Naive thymus-derived CD4-positive, alpha-beta T cell (primary cell): ENCODE measurements at places on chromosomes 5 and 9. TPM values are rescaled to one million over a fixed set of nuclear protein-coding genes. Genes with fewer than 3 reads are reported as not detected.

DNA sequence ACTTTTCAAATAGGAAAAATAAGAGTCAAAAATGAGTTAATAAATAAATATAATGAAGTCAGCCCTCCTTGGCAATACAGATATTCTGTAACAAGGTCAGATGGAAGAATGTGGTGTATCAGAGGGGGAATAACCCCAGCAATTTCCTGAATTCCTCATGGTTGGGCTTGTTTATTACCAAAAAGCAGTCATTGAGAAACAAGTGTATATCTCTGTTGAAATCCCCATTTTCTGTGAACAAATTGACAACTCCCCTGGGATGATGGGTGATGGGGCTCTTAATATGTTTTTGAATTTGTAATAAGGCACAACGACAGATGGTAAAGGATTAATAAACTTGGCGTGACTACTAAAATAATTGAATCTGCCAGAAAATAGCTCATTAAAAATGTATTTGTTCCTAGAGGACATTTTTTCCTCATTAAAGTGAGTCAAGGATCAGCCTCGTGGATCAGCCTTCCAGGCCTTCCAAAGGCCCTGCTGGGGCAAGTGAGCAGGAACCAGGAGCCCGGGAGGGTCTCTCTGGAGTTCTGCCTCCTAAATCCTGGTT, 34.2 kb downstream of the THBS4 start:
- H3K36me3 ChIP-seq, result no peaks in the 10 kb centered on the region
- no peaks in the 10 kb centered on the region for H3K4me1 ChIP-seq
- no peak overlapping the region for H3K4me3 ChIP-seq
- no peaks in the 10 kb centered on the region for H3K27me3 ChIP-seq
- no peak for DNase-seq

The RGS14 gene
- total RNA-seq, result 196 TPM

DNA sequence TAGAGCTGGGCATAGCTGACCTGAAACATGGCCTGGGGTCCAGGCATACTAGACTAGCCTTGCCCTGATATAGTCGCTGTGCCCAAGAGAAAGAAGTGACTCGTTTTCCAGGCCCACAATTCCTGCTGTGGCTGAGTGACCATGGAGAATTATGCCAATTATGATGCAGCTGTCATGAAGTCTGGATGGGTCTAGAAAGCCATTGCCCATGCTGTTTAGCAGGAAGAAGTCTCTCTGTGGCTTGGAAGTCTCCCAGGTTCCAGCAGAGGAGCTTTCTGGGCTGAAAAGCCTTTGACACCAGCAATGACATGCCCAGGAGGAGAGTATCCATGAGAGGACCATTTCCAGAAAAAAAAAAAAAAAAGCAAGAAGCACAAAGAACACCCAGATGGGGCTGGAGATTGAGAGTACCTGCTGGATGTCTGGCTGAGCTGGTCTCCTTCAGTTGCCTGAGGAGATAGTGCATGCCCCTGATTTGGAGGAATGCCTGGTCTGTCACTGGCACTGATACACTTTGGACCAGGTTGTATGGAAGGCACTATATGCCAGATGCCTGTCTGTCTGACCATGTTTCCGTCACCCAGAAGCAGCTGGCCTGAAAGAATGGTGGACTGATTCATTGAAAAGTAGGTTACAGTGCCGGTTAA, 128.0 kb upstream of the EPB41L4A start:
- H3K27me3 ChIP-seq, result no peaks in the 10 kb centered on the region
- no peak for DNase-seq
- no peak overlapping the region for H3K4me3 ChIP-seq
- H3K36me3 ChIP-seq, result no peaks in the 10 kb centered on the region
- H3K4me1 ChIP-seq, result no peaks in the 10 kb centered on the region

DNA sequence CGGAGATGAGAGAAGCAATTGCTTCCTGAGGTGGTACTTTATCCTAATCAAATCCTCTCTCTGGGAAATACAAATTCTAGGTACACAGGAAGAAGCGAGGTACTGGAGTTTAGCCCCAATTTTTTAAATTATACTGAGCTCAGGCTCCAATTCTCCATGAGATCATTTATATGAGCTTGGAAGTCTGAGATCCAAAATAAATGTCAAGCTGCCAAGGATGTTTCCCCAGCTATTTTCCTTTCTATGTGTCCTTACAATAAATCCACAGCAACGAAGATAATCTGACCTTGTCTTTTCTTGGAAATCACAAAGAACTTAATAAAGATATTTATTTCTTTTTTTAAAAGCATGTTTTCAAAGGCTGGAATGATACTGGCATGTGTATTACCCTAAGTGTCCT, 597.3 kb downstream of the GABRG2 start:
- DNase-seq, result no peak
- no peaks in the 10 kb centered on the region for H3K36me3 ChIP-seq
- no peaks in the 10 kb centered on the region for H3K4me1 ChIP-seq
- H3K27ac ChIP-seq, result no peak overlapping the region
- no peaks in the 10 kb centered on the region for H3K27me3 ChIP-seq

GRCh38 chr5:85604378-85604777, 1013.4 kb upstream of the COX7C start:
- no peaks in the 10 kb centered on the region for H3K36me3 ChIP-seq
- H3K27ac ChIP-seq, result no peak overlapping the region
- H3K4me3 ChIP-seq, result no peak overlapping the region
- H3K4me1 ChIP-seq, result no peaks in the 10 kb centered on the region

DNA sequence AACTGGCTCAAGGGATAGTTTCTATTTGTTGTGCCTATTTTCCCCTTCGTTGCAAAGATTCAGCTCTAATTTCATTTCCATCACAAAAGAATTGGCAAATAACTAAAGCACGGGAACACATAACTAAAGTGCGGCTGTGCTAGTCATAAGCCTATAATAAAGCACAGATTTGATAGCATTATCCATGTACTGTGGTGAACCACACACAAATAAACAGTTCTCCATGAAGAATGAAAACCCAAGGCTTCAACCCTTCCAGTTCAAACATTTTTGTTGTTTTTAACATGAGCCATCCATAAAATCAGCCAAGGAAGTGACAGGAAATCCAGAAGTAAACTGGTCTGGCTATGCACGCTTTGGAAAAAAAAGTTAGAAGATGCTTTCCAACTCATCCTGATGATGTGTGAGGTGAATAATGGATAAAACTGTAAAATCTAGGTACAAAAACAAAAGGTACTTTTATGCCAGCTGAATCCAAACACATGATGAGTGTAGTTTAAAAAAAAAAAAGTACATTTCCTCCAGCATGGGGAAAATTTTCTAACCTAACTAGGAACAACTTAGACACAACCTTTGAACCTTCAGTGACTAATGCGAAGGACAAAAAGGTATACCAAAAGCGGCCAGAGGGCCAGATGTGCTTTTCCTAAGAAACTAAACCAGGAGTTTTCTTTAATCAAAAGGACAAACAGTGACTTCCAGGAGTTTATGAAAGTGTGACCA, 10.2 kb downstream of the ZNF608 start:
- H3K4me1 ChIP-seq, result no peaks in the 10 kb centered on the region
- no peak overlapping the region for H3K4me3 ChIP-seq
- H3K27ac ChIP-seq, result no peak overlapping the region
- no peaks in the 10 kb centered on the region for H3K27me3 ChIP-seq

- H3K27me3 ChIP-seq, result no peaks in the 10 kb centered on the region
- no peak overlapping the region for H3K27ac ChIP-seq
- H3K4me1 ChIP-seq, result no peaks in the 10 kb centered on the region
- no peaks in the 10 kb centered on the region for H3K36me3 ChIP-seq
- no peak for DNase-seq
- no peak overlapping the region for H3K4me3 ChIP-seq
Measured at GRCh38 chr9:7892975-7893374, 93.4 kb upstream of the DMAC1 start.

DNA sequence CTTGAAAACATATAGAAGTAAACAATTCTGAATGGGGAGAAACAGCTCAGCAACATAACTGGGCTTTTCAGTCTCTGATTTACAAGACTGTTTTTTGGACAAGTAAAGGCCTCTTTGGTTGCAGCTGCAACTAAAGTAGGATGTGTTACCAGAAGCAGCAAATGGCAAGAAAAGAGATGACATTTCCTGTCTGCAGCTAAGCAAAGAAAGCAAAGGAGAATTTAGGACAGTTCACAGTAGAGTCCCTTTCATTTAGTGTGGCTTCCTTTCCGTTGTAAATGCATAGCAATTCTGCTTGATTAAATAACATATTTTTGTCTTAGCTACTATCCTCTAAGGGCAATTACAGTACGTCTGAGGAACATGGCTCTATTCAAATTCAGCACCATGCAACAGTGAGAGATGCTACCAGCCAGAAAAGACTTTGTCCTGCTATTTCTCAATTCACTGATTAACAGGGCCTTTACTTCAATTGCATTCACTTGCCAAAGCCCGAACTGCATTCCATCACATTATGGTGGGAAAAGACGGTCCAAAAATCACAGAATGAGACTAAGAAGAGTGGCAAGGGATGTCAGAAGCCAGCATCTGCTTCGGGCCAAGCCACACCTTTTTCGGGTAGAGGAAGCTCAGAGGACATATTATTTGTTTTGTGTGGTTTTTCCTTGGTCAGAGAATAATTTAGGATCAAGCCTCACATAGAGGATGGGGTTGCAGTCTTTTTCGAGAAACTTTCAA, 107.7 kb downstream of the SEMA6A start:
- no peak overlapping the region for H3K4me3 ChIP-seq
- H3K4me1 ChIP-seq, result no peaks in the 10 kb centered on the region
- no peak for DNase-seq
- no peak overlapping the region for H3K27ac ChIP-seq
- H3K36me3 ChIP-seq, result no peaks in the 10 kb centered on the region

DNA sequence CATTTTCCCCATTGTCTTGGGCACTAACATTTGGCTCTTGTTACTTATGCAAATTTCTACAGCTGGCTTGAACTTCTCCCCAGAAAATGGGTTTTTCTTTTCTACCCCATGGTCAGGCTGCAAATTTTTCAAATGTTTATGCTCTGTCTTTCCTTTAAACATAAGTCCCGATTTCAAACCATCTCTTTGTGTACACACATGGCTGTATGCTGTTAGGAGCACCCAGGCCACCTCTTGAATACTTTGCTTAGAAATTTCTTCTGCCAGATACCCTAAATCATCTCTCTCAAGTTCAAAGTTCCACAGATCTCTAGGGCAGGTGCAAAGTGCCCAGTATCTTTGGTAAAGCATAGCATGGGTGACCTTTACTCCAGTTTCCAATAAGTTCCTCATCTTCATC, 45.6 kb downstream of the NLN start:
- H3K36me3 ChIP-seq, result no peaks in the 10 kb centered on the region
- no peaks in the 10 kb centered on the region for H3K4me1 ChIP-seq
- no peaks in the 10 kb centered on the region for H3K27me3 ChIP-seq
- no peak overlapping the region for H3K27ac ChIP-seq
- DNase-seq, result no peak

GRCh38 chr9:71614409-71615010, 153.8 kb downstream of the CEMIP2 start:
- H3K4me3 ChIP-seq, result no peak overlapping the region
- no peaks in the 10 kb centered on the region for H3K36me3 ChIP-seq
- H3K4me1 ChIP-seq, result no peaks in the 10 kb centered on the region
- H3K27ac ChIP-seq, result no peak overlapping the region
- DNase-seq, result no peak
- no peaks in the 10 kb centered on the region for H3K27me3 ChIP-seq
